ENCODE measurements at places on chromosomes 2 and 18.

GRCh38 chr2:26692897-26693849 lies 651 bp downstream of the KCNK3 start:
- DNase-seq = no peak

GRCh38 chr18:76479351-76480238 lies 15.4 kb downstream of the ZNF516 start:
- no peak for DNase-seq

DNA sequence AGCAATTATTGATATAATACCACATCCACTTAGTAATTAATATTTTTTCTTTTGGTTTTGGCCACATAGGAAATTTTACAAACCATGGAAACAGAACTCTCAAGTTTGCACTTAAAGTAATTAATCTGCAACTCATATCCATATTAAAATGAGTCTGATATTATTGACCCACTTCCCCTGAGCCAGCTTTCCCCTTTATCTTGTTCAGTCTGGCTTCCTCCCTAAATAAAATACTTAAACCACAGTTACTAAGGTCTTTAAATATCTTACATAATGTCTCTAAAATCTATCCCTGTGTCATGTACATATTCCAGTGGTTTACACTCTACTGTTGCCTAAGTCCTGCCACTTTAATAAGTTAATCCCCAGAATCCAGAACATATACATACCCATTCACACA lies 564.9 kb upstream of the FSHR start:
- no peak for DNase-seq

DNA sequence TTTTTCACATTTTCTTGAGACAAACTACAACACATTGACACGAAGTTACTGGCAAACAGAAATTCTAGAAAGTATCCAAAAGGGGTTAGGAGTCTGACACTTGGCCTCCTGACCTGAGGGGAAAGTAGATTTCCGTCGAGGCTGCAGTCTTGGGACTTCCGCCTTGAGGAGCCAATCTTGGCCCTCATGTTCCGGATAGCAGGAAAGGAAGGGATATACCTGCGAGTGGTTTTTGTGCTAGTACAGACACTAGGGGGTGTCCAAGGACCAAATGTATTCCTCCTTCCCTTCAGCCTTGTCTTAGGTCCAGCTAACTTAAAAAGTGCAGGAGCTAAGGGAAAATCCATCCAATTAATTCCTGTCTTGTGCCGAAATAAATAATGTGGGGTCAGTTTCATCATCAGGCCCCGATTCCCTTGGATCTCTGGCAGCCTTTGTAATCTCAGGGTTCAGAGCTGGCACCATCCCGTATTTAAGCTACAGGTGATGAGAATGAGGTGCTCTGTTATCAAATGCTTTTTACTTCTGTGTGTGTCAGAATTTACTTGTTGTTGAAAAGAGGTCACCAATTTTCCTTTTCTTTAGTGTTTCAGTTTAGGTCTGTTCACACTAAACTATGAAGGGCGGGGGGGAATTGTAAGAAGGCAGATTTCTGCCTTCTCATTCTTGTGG lies 330.2 kb upstream of the FANCL start:
- DNase-seq = no peak

- no peak for DNase-seq
Observed at GRCh38 chr2:133822517-133823225, 254.4 kb upstream of the NCKAP5 start.

DNA sequence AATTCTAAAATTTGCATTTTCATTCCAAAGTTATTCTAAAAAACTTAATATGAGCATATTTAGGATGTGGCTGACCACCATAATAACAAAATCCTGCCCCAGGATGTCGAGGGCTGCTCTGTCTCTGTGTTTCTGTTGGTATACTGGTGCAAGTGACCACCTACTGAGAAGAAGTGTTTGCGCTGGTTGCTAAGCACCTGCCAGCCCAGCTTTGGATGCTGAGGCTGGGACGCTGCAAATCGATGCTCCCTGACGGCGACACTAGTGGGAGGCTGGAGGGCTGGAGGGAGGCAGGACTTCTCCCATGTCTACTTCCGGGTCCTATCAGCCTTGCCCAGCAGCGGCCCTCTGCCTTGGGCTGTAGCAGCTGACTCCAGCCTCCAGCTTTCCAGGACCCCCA lies 45.0 kb downstream of the LAMA1 start:
- no peak for DNase-seq

- DNase-seq = no peak
Observed at GRCh38 chr2:207819839-207820784, 50.4 kb upstream of the FZD5 start.

DNA sequence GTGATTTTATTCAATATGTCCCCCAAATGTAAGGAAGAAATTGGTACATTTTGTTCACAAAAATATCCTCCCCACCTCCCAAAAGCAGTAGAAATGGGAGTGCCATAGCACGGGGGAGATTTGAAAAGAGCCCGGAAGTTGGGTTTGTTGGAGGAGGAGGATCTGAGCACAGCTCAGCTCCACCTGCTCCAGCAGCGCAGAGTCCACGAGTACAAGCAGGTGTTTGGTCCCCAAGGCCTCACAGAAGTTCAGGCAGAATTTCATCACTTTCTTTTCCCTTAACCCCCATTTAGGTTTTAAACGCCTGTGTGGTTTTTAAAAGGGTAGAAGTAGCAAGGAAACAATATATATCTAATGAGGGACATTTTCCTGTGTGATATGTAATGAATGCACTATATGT lies 56.0 kb downstream of the TRAPPC12 start:
- no peak for DNase-seq

DNA sequence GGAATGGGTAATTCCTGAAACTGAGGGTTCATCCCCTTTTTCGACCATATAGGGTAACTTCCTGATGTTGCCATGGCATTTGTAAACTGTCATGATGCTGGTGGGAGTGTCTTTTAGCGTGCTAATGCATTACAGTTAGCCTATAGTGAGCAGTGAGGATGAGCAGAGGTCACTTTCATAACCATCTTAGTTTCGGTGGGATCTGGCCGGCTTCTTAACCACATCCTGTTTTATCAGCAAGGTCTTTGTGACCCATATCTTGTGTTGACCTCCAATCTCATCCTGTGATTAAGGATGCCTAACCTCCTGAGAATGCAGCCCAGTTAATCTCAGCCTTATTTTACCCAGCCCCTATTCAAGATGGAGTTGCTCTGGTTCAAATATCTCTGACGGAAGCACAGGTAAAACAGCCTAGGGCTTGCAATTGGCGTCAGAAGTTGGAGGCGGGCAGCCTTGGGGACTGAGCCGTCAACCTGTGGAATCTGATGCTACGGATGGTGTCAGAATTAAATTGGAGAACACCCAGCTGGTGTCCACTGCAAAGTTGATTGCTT lies 19.5 kb downstream of the RALBP1 start:
- DNase-seq = no peak

GRCh38 chr2:68700560-68700959 lies 34.1 kb upstream of the ARHGAP25 start:
- DNase-seq = no peak

DNA sequence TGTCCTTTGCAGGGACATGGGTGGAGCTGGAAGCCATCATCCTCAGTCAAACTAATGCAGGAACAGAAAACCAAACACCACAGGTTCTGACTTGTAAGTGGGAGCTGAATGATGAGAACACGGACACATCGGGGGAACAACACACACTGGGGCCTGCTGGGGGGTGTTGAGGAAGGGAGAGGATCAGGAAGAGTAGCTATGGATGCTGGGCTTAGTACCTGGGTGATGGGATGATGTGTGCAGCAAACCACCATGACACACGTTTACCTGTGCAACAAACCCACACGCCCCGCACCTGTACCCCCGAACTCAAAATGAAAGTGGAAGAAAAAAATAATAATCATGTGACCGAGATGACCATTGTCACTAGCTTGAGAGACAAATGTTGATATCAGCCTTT lies 114.7 kb downstream of the NDUFA10 start:
- no peak for DNase-seq

DNA sequence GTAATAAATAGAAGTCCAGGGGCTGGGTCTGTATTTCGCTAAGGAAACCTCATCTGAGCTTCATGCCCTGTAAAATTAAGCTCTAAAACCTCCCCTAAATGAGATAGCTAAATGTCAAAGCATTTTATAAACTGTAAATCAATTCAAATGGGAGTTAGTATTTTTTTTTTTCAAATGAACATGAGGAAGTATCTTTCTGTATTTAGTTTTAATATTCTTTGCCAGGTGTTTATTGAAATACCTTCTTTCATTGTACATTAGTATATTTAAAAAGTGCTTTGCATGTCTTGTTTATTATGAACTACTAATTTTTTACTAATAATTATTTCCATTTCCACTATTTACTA lies 47.7 kb downstream of the ATIC start:
- no peak for DNase-seq

DNA sequence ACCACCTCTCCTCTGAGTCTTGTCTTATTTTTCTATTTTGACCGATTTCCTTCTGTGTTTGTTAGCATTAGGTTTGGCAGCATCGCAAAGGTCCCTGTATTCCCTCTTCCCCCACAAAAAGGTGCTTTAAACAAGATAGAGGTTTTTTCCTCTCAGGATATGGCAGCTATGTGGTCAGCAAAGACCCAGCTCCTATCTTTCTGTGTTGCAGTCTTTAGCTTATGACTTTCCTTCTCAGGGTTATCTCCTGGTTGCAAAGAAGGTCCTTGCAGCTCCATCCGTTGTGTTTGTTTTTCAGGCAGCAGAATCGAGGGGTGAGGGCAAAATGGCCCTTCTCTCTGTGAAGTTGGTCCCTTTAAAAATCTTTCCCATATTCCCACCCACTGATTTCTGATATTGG lies 38.4 kb downstream of the GALNT1 start:
- no peak for DNase-seq

DNA sequence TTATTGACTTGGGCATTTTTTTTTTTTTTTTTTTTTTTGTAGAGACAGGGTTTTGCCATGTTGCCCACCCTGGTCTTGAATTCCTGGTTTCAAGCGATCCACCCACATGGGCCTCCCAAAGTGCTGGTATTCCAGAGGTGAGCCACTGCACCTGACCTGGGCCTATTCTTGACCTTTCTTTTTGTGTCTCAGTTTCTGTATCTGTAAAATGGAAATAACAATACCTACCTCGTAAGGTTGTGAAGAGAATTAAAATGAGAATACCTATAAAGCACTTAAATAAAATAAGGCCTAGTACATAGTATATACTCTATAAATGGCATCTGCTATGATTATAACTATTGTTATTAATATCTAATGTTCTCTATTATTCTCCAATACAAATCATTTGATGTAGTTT lies 15.7 kb downstream of the MAP4K3 start:
- DNase-seq = no peak

DNA sequence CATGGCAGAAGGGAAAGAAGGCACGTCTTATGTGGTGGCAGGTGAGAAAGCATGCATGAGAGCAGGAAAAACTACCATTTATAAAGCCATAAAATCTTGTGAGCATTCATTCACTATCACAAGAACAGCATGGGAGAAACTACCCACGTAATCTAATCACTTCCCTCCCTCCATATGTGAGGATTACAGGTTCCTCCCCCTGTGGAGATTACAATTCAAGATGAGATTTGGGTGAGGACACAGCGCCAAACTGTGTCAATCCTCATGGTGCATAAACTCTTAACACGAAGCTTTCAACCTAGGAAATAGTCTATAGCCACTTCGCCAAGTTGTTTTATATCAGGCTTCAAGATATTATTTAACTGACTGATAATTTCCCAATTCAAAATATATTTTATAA lies 595.5 kb downstream of the FBXO15 start:
- no peak for DNase-seq

DNA sequence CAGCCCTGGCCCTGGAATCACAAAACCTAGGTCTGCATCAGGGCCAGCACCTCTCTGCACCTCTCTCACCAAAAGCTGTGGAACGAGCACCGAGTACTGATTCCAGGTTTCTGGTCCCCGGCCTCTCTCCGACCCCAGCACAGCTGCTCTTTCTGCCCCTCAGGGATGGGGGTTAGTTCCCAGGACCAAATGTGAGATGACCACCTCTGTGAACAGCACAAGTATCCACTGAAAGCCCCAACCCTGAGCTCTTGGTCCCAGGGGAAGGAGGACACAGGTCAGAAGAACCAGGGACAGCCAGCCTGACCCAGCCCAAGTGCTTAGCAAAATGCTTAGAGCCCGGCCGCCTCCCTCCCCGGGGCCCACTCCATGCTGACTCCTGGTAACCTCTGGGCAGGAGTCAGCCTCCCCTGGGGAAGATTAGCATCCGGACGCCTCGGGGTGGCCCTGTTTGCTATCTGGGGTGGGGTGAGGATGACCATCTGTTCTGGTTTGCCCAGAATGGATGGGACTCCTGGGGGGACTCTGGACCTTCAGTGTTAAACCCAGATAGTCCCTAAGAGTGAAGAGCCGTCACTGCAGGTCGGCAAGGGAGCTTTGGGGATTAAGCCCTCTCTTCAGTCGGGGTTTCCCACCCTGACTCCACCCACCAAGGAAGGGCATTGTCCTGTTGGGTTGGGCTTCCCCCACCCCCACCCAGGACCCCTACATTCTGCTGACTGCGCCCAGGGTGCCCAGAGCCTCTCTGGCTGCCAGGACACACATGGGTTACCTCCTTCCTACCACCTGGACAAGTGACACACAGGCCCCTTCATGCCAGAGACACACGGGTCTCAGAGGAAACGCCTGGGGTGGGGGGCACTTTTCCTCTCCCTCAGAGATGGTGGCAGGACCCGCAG lies 9.4 kb upstream of the GPR55 start:
- DNase-seq = no peak

GRCh38 chr2:146917431-146918042 lies 927.3 kb upstream of the ACVR2A start:
- DNase-seq = no peak

- no peak for DNase-seq
Observed at GRCh38 chr2:215748446-215748845, 264.9 kb downstream of the MREG start.

DNA sequence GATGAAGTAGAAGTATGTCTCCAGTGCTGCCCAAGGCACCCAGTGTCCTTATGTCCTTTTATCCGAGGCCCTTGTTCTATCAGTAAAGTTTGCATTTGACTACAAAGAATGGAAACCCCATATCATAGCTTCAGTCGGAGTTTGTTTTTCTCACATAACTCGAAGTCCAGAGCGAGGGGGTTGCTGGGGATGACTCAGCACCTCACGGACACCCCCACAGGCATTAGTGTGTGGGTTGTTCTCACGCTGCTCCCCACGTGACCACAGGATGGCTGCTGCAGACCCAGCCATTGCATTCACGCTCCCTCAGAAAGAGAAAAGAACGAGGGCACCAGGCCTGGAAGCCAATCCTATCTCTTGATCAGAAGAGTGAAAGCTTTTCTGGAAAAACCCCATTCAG lies 27.8 kb downstream of the SALL3 start:
- no peak for DNase-seq

DNA sequence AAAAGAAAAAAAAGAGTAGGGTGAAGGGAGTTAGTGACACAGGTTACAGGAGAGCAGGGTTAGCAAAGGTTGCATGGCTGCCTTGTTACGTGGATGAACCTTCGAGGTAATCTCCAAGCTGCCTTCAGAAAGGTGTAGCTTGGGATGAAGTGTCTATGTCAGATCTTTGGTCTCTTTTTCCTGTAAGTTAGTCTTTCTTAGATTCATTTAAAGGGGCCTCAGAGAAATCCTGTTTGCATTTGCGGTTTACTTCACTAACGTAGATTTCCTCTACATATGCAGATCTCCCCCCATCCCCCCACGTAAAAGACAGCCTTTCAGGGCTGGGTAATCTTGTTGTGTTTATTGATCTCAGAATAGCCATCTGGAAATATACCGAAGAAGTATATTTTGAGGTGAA lies 83.7 kb downstream of the MTA3 start:
- no peak for DNase-seq
